ENCODE measurements at places on chromosomes 16 and 17. TPM values are rescaled to one million over a fixed set of nuclear protein-coding genes. Genes with fewer than 3 reads are reported as not detected.

Gene ACSM3
- 0.69 TPM for total RNA-seq

Gene RHBDF1
- total RNA-seq, result 46.5 TPM

Gene C1QTNF8
- total RNA-seq, result not detected

Gene NHLRC4
- 4.7 TPM for total RNA-seq

Gene KIF2B
- not detected for total RNA-seq

Gene PRSS21
- total RNA-seq, result not detected

Gene BRIP1
- total RNA-seq, result 2.0 TPM

Gene LRRC75A
- 1.4 TPM for total RNA-seq

Gene CLEC3A
- not detected for total RNA-seq

Gene ABCC6
- total RNA-seq, result 2.1 TPM

Gene KRT12
- not detected for total RNA-seq

Data from bronchial smooth muscle cell (primary cell).